ENCODE measurements at places on chromosomes 1 and 21.

- no peak overlapping the region for H3K4me3 ChIP-seq
- peaks cover 25% of the 10 kb centered on the region for H3K27me3 ChIP-seq
- no peaks in the 10 kb centered on the region for H3K4me1 ChIP-seq
- H3K36me3 ChIP-seq, result peaks cover 44% of the 10 kb centered on the region
Observed at GRCh38 chr1:20008391-20008841, 29.0 kb upstream of the PLA2G2A start.

DNA sequence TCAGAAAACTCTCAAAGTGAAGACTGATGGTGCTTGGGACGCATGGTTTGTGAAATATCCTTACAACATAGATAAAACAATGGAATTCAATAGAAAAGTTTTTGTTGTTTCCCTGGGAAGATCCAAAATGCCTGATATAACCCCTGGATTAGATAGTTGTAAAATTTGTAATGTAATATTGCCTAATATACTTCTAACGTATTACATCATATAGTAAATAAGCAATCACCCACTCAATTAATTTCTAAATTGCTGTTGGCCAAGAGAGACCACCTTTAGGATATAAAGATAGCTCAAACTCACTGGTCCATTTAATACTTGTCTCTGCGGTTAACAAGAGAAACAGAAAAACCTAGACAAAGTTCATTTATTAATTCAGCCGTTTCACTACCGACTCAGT, 42.2 kb downstream of the TTC13 start:
- H3K27me3 ChIP-seq, result no peaks in the 10 kb centered on the region
- no peak overlapping the region for H3K4me3 ChIP-seq
- no peak overlapping the region for H3K27ac ChIP-seq
- H3K36me3 ChIP-seq, result no peaks in the 10 kb centered on the region

DNA sequence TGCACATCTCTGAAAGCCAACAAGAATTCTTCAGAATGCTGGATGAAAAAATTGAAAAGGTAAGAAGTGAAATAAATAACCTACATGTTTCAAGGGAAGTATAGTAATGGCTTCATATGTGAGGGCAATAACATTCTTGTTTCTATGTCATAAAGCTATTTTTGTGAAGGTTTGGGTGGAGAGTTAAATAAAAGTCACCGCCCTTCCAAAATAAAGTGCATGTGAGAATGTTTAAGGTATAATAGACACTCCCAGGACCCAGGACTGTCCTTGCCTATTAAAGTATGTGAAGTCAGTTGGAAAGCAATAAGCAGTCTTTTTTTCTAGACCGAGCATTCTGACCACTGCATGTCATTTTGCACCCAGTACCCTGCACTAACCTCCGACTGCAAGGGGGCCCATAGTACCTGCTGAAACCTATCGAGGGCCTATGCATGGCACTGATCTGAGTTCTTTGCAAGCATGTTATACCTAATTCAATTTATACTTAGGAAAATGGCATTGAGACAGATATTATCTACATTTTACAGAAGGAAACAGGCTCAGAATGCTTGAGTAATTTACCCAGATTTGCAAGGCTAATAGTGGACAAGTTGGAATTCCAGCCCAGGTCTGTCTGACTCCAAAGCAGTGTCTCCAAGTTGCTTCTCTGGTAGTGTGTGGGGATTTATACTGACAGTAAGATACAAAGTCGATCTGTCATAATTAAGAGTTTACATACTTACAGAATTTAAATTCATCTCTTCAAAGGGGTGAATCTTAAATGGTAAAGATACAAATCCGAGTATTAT, 156.1 kb downstream of the EDEM3 start:
- H3K36me3 ChIP-seq, result no peaks in the 10 kb centered on the region
- no peaks in the 10 kb centered on the region for H3K27me3 ChIP-seq
- no peak for DNase-seq
- H3K27ac ChIP-seq, result no peak overlapping the region
- peaks cover 13% of the 10 kb centered on the region for H3K4me1 ChIP-seq
- H3K4me3 ChIP-seq, result no peak overlapping the region

- H3K27me3 ChIP-seq, result no peaks in the 10 kb centered on the region
- H3K36me3 ChIP-seq, result peaks cover 2% of the 10 kb centered on the region
- H3K27ac ChIP-seq, result no peak overlapping the region
- H3K4me3 ChIP-seq, result no peak overlapping the region
- no peak for DNase-seq
Observed at GRCh38 chr1:238488401-238488800, 597.7 kb upstream of the ZP4 start.

- DNase-seq, result peak; percentile 79
- peaks cover 11% of the 10 kb centered on the region for H3K4me1 ChIP-seq
- no peak overlapping the region for H3K27ac ChIP-seq
- no peaks in the 10 kb centered on the region for H3K36me3 ChIP-seq
- H3K4me3 ChIP-seq, result no peak overlapping the region
- H3K27me3 ChIP-seq, result peaks cover 23% of the 10 kb centered on the region
Observed at GRCh38 chr1:14571810-14572767, 26.4 kb upstream of the KAZN start.

GRCh38 chr1:197911857-197912696, 5.1 kb upstream of the LHX9 start:
- peak; percentile 54 for DNase-seq
- H3K27ac ChIP-seq, result no peak overlapping the region
- peak overlapping the region; percentile 82 for H3K4me3 ChIP-seq
- H3K4me1 ChIP-seq, result peaks cover 82% of the 10 kb centered on the region

GRCh38 chr1:237911911-237912310, 21.2 kb upstream of the ZP4 start:
- H3K27me3 ChIP-seq, result no peaks in the 10 kb centered on the region
- H3K27ac ChIP-seq, result no peak overlapping the region
- H3K36me3 ChIP-seq, result peaks cover 18% of the 10 kb centered on the region
- no peak overlapping the region for H3K4me3 ChIP-seq

Measured in WTC11 (cell line).